ENCODE measurements at places on chromosomes 1 and 21.

- DNase-seq: no peak
Measured at GRCh38 chr21:33541105-33541711, 709 bp downstream of the GART start.

DNA sequence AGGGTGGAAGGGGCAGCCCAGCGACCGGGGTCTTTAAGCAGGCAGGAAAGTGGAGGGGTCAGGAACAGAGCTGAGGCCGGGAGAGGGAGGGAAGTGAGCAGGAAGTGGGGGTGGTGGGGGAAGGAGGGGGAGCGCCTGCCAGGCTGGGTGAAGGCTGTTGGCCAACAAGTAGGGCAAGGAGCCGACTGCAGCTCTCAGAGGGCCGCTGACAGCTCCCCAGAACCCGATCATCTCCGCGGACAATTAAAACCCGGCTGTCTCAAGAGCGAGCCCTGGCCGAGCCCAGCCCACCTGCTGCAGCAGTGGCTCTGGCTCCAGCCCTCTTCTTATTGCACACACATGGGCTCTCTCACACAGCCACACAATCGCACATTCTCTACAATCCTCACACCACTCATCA, 51.6 kb downstream of the GRIK3 start:
- no peak for DNase-seq

DNA sequence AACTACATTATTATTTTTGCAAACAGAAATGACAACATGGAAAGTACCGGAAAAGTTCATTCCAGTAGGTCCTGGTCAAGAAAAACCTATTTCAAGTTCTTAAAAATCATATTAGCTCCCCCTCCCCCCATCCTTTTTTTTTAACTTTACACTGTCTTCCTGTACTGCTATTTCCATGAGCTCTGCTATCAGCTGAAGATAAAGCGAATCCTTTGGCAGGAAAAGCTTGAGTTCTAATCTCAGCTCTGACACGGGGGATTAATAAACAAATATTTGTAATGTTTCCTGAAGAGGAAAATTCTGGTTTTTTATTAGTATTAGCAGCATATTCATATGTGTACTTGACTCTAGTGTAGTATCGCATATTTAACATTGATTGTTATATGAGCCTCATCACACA, 190.7 kb upstream of the ESRRG start:
- DNase-seq: no peak

- DNase-seq: no peak
Measured at GRCh38 chr1:109476825-109477224, 6.9 kb upstream of the ATXN7L2 start.

GRCh38 chr21:37076087-37076850, 3.2 kb downstream of the TTC3 start:
- no peak for DNase-seq

GRCh38 chr1:21268281-21269239, 21.7 kb downstream of the ECE1 start:
- no peak for DNase-seq

DNA sequence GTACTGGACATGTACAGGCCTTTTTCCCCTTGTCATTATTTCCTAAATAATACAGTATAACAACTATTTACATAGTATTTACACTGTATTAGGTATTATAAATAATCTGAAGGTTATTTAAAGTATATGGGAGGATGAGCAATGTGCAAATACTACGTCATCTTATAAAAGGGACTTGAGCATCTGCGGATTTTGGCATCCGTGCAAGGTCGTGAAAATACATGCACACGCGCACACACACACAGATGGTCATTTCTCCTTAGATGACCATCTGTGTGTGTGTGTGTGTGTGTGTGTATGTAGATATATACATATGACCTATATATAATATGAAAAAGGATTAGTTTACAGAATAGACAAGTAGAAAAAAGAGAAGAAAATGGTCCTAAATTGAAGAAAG, 15.4 kb downstream of the ALG14 start:
- DNase-seq: no peak

GRCh38 chr1:158962983-158963382, 31.6 kb downstream of the PYHIN1 start:
- no peak for DNase-seq

DNA sequence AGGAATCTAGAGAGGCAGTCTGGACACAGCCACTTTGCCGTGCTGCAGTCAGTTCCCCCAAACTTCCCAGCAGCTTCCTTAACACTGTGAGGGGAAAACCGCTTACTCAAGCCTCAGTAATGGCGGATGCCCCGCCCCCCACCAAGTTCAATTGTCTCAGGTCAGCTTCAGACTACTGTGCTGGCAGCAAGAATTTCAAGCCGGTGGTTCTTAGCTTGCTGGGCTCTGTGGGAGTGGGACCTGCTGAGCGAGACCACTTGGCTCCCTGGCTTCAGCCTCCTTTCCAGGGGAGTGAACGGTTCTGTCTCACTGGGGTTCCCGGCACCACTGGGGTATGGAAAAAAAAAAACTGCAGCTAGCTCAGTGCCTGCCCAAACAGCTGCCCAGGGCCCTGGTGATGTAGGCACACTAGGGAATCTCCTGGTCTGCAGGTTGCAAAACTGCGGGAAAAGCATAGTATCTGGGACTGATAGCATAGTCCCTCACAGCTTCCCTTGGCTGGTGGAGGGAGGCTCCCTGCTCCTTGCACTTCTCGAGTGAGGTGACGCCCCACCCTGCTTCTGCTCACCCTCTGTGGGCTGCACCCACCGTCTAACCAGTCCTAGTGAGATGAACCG, 23.7 kb upstream of the HFM1 start:
- DNase-seq: no peak

DNA sequence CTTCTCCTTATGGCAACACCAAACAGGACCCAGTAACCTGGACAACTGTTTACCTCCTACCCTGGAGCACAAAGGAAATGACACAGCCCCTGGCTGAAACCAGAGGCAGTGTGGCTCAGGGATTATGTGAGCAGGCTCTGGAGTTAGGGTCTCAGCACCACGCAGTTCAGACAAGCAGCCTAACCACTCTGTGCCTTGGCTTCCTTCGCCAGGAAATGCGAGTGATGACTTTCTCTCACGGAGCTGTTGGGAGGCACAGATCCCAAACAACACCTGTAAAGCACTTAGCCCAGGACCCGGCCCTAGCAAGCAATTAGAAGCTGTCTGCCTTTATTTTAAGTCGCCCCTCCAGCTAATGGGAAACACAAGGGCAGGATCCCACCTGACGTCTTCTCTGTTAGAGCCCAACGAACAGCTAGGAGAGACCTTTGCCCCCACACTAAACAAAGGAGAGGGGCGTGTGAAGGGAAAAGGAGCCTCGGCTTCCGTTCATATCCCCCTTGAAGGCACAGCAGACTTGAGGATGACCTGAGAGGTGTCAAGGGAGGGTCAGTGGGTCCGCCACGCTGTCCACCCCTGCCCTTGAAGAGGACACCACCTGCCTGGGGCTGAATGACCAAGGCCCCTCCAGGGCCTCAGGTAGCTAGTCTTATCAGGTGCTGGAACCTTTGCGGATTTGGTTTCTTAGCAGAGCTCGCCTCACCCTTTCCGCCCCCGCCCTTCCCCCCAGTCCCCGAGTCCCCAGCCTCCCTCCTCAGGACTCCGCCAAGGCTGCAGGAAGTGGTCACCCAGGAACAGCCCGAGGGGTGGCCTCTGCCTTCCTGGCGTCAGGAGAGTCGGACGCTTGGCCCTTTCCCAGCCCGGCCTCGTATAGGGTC, 860 bp downstream of the TMEM63A start:
- no peak for DNase-seq

GRCh38 chr1:203521074-203521794, 27.3 kb downstream of the OPTC start:
- DNase-seq: no peak

- no peak for DNase-seq
Measured at GRCh38 chr1:154962156-154962749, 671 bp upstream of the PYGO2 start.

- DNase-seq: no peak
Measured at GRCh38 chr1:56286956-56287355, 292.4 kb downstream of the PLPP3 start.

GRCh38 chr1:246110343-246111219, 396.5 kb downstream of the SMYD3 start:
- no peak for DNase-seq

DNA sequence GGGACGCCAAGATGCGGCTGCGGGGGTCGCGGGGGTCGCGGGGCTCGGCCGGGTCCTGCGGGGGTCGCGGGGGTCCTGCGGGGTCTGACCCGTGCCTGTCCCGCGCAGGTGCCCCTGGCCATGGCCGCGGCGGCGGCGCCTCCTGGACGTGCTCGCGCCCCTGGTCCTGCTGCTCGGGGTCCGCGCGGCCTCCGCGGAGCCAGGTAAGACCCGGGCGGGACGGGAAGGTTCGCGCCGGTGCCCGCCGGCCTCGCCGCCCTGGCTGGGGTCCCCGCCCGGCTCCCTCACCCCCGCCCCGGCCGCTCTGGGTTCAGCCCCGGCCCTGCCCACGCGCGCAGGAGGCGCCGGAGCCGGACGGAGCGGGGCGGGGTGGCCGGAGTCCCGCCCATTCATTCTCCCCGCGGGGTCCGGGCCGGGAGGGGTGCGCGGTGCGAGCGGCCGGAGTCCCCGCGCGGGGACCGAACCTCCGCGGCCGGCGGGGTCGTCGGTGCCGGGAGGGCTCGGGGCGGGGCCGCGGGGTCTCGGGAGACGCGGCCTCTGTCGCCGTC, 380 bp downstream of the COL18A1 start:
- DNase-seq: no peak

DNA sequence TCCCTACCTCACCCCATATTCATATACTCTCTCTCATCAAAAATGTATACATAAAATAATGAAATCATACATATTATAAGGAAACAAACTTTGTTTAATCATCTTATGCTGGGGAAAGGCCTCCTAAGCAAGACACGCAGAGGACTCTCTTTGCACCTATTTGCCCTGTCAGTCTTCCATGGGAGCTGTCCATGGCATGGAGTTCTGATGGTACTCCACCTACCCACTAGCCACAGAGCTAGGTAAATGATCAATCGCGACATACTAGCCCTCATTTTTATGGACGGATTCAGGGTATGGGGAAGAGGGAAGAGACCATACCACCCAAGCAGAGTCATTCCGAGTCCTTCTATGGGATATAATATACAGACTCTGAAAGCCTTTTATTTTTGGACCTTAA, 131.0 kb downstream of the CSMD2 start:
- DNase-seq: no peak

DNA sequence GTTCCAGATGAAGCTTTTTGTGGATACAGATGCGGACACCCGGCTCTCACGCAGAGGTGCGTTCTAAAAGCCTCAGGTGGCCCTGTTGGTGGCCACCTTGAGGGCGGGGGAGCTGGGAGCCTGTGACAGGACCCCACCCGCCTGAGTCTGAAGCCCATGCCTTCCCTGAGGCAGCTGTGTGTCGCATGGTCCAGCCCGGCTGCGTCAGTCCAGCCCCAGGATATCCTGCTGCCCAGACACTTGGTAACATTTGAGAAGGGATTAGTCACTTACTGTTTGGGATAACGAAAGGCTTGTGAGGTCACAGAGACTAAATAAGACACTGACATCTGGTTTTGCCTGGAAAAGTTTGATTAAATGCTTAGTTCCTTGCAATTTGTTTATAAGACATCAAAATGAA, 68.9 kb downstream of the UCK2 start:
- DNase-seq: no peak

- no peak for DNase-seq
Measured at GRCh38 chr1:233331676-233332519, 4.4 kb downstream of the MAP3K21 start.

GRCh38 chr1:87951409-87951808, 622.7 kb downstream of the LMO4 start:
- no peak for DNase-seq

DNA sequence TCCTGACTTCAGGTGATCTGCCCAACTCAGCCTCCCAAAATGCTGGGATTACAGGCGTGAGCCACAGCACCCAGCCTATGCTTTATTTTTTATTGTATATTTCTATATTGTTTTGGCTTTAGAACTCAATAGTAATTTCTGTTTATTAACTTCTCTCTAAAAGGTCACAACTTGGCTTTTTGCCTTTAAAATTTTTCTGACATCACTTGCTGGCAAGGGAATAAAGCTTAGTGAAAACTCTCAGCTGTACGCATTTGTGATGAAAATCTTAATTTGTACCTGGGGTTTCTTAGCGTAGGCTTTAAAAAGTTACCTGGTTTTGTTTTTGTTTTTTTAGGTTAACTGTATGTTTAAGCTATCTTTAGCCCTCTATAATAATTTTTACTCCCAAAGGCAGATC, 36.2 kb downstream of the B3GALNT2 start:
- DNase-seq: no peak

DNA sequence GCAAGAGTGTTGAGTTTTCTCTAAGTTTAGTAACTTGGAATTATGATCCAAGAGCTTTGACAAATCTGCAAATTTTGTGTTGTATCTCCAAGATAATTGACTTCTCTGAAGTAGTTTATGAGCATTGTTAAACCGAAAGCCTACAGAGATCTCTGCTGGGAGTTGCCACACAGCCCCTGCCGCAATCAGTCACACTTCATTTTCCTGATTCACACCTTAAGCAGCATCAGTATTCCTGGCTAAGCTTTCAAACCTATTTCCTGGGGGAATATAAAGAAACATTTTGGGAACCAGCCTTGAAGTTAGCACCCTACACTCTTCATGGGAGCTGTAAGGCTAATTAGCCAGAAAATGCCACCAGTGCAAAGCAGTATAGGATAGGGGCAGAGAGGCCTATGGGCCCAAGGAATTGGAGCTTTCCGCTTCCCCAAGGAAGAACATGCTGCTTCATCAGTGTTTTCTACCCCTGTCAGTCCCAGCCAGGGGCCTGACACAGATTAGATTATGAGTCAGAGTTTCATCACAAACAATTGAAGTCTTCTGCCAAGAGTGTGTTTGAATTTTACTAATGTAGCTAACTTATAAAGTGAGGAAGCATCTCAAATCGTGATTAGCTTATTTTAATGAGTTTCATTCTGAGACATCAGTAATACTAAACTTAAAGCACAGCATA, 23.2 kb upstream of the CACYBP start:
- DNase-seq: no peak

DNA sequence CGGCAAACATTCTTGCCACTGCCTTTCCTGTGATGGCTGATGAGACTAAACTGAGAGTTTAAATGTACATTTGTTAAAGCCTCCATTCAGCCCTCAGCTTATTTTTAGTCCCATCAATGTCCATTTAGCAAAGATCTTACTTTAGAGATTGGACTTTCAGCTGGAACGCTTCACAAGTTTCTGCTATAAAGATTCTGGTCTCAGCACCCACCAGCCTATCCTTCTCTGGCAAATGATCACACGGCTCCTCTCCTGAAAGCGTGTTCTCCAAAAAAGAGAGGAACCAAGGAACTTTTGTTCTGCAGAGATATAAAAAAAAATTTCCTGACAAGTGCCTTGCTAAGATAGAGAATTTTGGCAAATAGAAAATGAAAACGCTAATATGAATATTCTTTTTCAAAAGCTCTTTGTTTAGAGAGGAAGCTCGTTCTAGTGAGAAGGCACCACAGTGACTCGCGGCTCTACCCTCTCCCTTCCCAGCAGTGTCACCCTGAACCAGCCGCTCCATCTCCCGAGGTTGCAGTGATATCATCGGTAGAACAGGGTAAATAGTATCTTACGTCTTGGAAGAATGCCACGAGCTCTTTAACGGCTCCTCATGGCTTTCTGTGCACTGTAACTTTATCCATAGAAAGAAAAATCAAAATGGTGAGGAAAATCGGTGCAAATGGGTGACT, 200.2 kb downstream of the APP start:
- no peak for DNase-seq

- DNase-seq: no peak
Measured at GRCh38 chr1:32047701-32048100, 25.0 kb upstream of the TMEM39B start.

All from esophagus squamous epithelium (tissue), 5 donors.